ENCODE measurements at places on chromosomes 1 and 21.

DNA sequence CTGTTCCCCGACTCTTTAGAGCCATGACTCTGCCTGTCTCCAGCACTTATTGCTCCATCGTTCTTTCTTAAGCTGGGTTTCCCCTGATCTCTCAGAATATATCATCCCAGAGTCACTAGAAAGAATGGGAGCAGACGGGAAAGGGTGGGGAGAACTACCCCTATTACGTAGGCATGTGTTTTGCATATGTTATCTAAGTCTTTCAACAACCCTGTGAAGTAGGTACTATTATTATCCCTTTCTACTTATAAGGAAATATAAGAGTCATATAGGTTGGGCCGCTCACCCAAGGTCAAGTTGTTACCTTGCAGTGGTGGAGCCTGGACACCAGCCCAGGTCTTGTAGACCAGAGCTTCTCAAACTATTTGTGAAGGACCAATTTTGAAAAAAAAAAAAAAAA lies 38.7 kb downstream of the ELF3 start:
- peak; percentile 47 for DNase-seq

GRCh38 chr1:111739925-111740765 lies 950 bp upstream of the INKA2 start:
- peak; percentile 58 for DNase-seq

- no peak for DNase-seq
These were observed 10.9 kb downstream of the TNFRSF25 start for GRCh38 chr1:6454856-6455751.

- no peak for DNase-seq
These were observed 511.8 kb upstream of the USP24 start for GRCh38 chr1:55726994-55727393.

- no peak for DNase-seq
These were observed 281.8 kb downstream of the BARHL2 start for GRCh38 chr1:90435351-90435750.

GRCh38 chr1:25664357-25665199 lies 48.0 kb downstream of the MAN1C1 start:
- no peak for DNase-seq

DNA sequence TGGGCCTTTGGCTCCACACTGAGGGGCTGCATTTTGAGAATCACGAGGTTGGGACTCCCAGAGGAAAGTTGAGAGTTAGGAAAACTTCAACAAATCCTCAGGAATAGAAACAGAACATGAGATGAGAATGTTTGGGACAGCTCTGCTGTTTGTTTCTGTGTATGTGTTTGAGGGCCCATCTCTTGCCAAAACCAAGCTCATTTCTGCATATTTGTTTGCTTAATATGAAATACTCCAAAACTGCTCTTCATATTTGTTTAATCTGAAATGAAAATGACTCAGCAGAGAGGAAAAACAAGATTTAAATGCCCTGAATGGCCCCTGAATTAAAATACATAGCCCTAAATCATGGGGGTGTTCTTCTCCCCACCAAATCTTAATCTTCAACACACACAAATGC lies 78.1 kb downstream of the DDR2 start:
- DNase-seq = no peak

DNA sequence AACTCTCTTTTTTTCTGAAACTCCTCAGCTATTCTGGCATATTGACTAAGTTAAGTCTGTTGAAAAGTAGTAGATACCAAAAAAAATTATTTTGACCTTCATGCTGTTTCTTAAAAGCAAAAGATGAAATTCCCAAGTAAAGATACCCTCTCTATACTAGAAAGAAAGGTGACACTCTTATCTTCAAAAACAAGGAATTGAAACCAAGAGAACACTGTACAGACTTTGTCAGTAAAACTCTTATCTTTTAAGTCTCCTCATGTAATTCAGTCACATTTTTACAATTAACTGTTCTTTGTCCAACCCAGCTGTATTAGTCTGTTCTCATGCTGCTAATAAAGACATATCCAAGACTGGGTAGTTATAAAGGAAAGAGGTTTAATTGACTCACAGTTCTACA lies 496.2 kb downstream of the LTN1 start:
- no peak for DNase-seq

- no peak for DNase-seq
These were observed 19.7 kb downstream of the PBX1 start for GRCh38 chr1:164578479-164579200.

- peak; percentile 78 for DNase-seq
These were observed 183.0 kb downstream of the HIVEP3 start for GRCh38 chr1:41735631-41736260.

DNA sequence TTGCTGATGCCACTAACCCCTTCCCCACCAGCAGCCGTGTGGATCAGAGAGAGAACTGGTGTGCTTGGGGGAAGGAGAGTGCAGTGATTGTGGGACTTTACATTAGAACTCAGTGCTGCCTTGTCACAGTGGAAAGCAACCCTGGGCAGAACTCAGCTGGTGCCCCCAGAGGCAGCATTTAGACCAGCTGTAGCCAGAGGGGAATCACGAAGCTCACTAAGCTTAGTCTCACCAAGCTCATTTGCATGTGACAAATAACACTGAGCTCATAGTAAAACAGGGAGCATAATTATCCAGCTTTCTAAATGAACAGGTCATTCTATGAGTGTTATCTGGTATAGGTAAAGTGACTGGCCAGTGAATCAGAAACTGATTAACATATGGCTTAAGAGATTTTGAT lies 9.8 kb upstream of the SMAP2 start:
- no peak for DNase-seq

DNA sequence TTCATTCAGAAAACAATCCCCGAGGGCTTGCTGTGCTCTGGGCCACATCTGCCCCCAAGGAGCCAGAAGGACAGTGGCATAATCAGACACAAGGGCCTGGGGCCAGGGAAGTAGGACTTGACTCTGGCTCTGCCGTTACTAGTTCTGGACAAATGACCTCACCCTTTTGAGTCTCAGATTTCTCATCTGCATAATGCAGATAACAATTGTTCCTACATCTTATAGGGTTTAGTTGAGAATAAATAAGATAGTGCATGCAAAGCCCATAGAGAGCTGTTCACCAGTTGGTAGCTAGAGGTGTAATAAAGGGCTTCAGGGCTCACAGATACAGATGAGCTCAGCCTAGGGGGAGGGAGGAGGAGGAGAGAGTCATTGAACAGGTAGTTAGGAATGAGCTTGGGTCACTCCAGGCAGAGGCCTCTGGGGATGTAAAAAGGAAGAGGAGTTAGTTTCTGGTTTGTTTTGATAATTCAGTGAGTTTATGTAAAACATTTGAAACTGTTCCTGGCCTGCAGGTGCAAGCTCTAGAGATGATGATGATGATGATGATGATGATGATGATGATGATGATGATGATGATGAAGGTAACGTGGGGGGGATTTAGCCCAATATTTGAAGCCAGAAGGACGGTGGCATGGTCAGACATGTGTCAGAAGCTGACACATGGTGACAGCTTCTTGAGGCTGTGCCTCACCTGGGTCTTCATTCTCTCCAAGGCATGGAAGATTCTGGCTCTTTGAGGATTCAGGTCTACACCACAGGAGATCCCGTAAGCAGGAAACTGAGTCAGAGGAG lies 858 bp downstream of the LACTBL1 start:
- no peak for DNase-seq

DNA sequence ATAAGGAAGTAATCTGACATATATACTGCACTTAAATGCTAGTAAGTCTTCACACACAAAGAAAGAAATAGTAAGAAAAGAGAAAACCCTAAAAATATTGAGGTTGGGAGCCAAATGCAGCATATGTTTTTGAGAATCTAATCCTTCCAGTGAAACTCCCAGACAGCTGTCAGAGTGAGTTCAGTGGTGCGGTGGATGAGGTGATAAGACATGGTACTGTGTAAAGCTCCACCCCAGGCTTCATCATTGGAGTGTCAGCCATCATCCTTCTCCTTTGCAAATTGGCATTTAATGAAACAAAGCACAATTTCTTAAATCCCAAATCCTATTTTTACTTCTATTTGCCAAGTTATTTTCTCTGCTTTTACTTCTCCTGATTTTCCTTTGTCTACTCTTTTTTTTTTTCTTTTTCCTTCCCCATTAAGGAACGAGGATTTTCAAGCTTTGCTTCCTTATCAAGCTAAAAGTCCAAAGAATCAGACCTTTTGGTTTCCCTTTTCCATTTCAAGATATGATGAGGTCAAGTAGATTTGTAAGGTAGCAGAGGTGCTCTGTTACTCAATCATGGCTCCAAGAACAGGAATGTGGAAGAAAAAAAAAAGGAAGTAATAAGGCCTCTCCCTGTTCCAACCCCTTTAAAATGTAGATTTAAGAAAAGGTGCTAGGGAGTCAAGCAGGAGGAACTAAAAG lies 343.3 kb downstream of the SETD4 start:
- DNase-seq = no peak

GRCh38 chr1:233055879-233056641 lies 105.6 kb downstream of the NTPCR start:
- DNase-seq = no peak

- DNase-seq = no peak
These were observed 20.6 kb downstream of the DDI2 start for GRCh38 chr1:15637826-15638225.

DNA sequence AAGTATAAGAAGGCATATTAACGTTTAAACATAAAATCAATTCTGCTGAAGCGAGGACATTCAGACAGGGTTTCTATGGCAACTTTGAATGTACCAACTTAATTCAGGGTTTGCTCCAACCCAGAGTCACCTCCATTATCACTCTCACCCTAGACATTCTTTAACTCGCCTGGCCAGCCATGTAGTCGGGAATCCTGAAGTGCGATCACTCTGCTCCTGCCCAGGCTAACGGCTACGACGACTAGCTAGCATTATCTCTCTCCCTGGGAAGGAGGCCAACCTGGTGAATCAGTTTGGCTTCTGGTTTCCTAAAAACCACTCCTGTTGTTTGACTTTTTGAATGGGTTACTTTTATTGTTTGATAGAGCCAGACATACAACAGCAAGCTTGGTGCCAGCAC lies 38.9 kb upstream of the ZBTB18 start:
- DNase-seq = no peak

DNA sequence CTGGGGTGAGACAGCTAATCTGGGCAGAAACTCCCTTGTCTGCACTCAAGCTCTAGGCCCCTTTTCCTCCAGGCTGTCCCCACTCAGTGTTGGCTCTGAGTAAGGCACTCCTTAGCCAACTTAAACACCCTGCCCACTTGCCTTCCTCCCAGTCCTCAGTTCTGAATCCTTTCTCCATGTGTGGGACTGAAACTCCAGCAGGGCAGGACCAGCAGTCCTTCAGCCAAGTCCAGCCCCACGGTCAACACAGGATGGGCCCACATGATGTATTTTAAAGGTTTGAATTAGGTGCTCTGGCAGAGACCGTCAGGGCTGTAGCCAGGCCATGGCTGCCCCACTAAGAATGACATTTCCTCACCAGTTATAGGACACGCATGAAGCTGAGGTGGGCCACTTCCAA lies 107.8 kb downstream of the EDEM3 start:
- DNase-seq = no peak

DNA sequence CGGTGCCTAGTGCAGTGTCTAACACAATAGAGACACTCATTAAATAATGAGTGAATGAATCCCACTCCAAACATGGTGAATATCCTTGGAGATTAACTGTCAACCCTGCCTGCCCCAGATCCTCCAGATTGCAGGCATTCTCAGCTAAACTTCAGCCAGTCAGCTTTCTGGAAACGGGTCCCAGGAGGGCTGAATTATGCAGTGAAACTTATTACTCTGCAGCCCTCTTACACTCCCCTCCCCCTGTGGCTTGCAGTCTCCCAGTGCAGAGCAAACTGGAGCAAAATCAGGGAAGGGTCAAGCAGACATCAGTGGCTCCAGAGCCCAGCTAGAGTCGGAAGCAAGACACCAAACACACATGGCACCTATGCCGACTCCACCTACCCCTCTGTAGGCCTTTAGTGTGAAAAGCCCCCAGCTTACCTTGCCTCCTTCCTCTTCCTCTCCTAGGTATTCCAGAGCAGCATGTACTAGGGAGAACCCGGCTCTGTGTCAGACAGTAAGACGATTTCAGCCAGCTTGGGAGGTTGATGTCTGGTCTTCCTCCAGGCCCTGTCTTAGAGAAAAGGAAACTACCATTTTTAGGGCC lies 6.5 kb upstream of the RGS16 start:
- no peak for DNase-seq

DNA sequence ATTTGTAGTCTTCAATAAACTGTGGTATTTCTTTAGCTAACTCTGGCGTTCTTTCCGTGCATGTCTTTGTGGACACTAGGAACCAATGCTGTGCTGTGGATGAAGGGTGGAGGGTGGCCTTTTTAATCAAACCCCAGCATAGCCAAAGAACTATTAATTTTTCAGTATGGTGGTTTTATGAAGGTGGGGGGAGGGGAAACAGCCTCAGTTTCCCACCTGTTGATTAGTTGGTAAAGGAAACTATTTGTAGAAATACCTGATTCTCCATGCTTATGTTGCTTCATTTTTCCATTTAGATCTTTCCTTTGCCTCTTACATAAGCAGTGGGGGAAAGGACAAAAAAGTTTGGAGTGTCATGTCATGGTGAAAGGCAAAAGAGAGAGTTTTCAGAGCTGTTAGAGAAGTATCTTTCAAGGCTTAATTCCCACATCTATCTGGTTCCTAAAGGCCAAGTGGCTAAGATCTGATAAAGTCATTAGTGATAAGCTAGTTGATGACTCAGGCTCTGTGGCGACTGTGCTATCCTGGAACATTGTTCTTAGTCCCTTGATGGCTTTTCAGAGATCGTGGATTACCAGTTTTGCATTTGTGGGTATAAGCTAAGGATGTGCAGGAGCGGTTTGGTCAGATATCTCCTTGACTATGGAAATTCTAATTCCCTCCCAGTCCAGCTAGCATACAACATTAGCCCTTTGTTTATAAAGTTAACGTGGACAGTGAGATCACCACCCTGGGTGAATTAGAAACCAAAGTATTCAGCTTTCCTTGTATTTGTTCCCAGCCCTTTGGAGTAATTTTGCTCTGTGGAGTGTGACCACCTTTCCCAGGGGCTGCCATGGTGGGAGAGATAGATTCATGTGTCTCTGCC lies 8.7 kb upstream of the HAX1 start:
- no peak for DNase-seq

DNA sequence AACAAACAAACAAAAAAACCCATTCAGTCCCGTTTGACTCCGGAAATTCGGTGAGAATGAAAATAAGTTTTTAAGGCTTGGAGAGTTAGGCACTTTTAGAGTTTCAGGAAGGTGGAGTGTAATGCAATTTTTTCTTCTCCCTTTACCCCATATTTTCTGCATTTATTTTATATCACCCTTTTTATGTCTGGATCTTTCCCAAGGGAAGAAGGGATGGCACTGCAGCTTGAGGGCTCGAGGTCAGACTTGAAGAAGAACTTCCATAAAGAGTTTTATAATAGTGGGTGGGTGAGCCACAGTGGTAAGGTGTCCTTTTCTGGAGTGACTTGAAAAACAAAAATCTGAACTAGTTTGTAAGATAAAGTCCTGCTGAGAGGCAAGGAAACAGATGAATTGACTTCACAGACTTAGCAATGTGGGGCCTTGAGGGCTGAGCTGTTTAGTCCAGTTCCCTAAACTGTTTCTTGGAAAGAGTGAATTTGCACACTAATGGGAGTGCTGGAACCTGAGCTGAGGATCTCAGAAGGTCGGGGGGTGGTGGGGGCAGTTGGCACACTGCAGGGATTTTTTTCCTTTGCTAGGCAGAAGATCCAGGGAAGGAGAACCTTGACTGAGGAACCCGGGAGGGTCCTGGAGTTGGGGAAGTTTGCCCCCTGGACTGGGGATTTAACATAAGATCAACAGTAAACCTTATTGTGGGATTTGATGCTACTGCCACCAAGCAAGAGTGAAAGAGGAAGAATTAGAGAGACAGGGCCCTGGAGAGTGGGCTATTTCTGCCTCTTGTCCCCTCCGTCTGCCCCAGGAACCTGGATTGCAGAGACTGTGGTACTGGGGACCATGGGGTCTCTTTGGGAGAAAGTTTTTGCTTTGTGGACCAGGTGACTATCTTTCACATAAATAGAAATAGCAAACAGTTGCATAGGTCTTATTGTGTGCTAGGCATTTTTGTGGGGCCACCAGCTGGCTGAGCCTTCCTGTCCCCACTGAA lies 1.8 kb upstream of the MEX3A start:
- no peak for DNase-seq
